Anterior cingulate cortex (tissue), 58 donors: ENCODE measurements at places on chromosomes 7 and 10.

DNA sequence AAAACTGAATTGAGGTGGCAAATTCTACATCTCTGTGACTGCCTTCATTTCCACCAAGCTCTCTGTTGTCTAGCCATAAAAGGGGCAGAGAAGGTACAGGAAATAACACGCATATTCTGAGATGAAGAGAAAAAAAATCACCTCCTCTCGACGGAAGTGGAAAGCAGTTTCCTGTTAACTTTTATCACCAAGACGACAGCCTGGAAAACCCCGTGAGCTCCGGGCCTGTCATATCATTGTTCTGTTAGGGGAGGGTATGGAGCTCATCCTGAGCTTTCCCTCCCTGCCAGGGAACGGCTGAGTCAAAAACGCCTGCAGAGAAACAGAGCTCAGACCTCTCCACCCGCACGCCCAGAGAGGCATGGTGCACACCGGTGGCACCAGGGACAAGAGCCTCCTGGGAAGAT lies 200.3 kb downstream of the PRPF18 start:
- no peak for DNase-seq

- DNase-seq = no peak
These were observed 187.0 kb upstream of the CCDC6 start for GRCh38 chr10:60093317-60093716.

GRCh38 chr7:124722292-124722691 lies 43.3 kb downstream of the GPR37 start:
- no peak for DNase-seq

DNA sequence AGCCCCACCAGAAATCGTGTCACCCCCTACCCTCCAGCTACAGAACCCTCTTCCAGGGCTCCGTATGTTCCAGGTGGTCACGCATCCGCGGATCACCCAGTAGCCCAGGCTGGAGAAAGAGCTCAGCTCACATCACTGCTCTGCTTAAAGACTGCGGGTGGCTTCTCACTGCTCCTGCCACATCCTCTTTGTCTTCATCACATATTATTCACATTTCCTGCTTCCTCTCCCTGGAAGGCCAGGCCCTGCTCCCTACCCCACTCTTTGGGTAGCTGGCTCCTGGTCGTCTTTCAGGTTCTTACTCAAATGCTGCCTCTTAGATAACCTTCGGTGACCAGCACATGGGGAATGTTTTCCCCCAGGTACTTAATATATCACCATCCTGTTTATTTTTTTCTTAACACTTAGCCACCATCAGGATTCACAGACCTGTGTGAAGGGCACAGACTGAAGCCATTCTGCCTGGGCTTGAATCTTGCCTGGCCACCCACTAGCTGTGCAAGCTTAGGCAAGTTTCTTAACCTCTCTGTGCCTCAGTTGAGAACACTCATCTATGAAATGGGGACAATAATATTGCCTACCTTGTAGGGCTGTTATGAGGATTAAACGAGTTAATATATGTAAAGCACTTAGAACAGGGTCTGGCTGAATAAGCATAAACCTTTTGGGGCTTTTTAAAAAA lies 307.8 kb downstream of the PRPF18 start:
- no peak for DNase-seq

GRCh38 chr10:88193018-88193417 lies 329.6 kb downstream of the PTEN start:
- DNase-seq = no peak

DNA sequence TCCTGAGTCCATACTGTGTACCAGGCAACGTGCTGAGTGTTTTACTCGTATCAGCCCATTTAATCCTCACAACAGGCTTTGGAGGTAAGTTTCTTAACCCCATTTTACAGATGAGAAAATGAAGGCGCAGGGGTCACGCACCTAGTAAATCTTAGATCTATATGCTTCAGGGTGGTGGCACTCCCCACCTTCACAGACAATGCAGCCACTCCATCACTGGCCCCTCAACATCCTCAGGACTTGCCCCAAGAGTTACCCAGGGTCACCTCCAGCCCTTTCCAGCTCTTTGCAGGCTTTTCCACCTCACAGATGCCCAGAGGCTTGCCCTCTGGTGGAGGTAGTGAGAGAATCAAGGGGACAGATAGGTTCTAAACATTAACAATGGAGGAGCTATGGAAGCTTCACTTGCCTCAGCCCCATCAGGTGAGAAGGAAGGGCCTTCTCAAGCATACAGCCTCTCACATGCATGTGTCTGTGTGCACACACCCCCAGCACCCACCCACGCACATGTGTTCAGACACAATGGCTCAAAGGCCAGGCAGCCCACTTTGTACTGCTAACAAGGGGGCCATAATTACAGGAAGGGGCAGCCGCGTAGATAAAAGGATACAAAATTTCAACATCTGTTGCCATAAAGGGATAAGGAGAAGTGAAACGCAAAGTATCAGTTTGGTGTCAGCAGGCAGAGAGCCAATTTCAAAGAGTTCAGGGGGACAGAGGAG lies 29.1 kb downstream of the DPCD start:
- DNase-seq = no peak
